ENCODE measurements at places on chromosomes 3 and 15.
A peak's percentile ranks its signal among the peaks of the same experiment; 100 is the strongest.

- peaks cover 17% of the 10 kb centered on the region for H3K4me1 ChIP-seq
- no peak for DNase-seq
- H3K4me3 ChIP-seq: no peak overlapping the region
- no peaks in the 10 kb centered on the region for H3K27me3 ChIP-seq
- no peaks in the 10 kb centered on the region for H3K36me3 ChIP-seq
- H3K27ac ChIP-seq: no peak overlapping the region
Measured at GRCh38 chr15:85010071-85010385, 28.4 kb downstream of the PDE8A start.

GRCh38 chr3:128572644-128573105 lies 77.9 kb downstream of the RPN1 start:
- peak; percentile 37 for DNase-seq
- peaks cover 4% of the 10 kb centered on the region for H3K27me3 ChIP-seq
- H3K4me3 ChIP-seq: no peak overlapping the region
- H3K27ac ChIP-seq: no peak overlapping the region

DNA sequence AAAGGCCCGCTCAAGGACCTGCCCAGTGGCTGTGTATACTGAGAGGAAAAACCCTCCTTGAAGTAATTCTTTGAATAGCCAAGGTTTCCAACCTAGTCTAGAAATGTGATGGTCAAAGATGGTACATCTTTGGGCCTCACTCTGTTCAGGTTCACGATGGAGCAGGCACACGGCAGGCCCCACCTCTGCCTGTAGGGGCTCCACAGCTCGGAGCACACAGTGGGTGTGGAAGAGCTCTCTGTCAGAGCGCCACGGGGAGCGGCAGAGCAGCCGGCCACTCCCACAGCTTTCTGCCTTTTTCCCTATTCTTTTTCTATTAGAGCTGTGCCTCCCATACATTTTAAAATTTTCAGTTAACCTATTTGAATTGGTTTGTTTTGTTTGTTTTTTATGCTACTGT lies 89.5 kb downstream of the CTNNB1 start:
- no peaks in the 10 kb centered on the region for H3K4me1 ChIP-seq
- H3K27ac ChIP-seq: no peak overlapping the region
- H3K4me3 ChIP-seq: no peak overlapping the region
- no peak for DNase-seq
- no peaks in the 10 kb centered on the region for H3K36me3 ChIP-seq

DNA sequence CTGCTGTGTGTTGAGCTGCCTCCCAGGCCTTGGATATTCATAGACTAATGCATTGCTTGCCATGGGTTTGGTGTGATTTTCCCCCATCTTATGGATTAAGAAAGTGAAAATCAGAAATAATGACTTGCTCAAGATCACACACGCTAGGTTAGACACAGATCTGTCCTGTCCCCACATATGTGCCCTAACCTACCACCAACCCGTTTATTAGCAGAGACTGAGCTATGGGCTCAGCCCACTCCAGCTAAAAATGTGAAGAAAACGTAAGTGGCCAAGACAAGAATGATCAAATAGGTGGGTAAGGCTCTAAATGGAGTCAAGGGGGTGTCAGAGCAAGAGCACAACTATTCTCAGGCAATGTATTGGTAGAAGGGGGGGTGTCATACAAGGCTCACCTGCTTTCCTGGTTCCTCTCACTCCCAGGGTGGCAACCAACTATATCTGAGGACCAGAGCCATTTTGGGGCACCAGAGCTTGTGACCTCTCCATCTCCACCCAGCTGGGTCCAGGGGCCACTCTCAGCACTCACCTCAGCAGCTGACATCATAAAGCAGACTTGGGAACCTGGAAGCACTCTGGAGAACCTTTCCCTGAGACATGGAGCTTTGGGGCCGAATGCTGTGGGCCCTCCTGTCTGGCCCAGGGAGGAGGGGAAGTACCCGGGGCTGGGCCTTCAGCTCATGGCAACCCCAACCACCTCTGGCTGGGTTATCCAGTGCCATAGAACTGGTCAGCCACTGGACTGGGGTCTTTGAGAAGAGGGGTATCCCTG lies 1.4 kb downstream of the HEMK1 start:
- H3K4me3 ChIP-seq: no peak overlapping the region
- H3K27me3 ChIP-seq: no peaks in the 10 kb centered on the region
- H3K27ac ChIP-seq: no peak overlapping the region
- no peak for DNase-seq

GRCh38 chr3:185663929-185664328 lies 77.8 kb downstream of the SENP2 start:
- no peak overlapping the region for H3K4me3 ChIP-seq
- H3K4me1 ChIP-seq: no peaks in the 10 kb centered on the region
- H3K27ac ChIP-seq: no peak overlapping the region
- H3K27me3 ChIP-seq: no peaks in the 10 kb centered on the region
- H3K36me3 ChIP-seq: peaks cover 15% of the 10 kb centered on the region

GRCh38 chr3:105466495-105467404 lies 100.0 kb downstream of the ALCAM start:
- no peaks in the 10 kb centered on the region for H3K4me1 ChIP-seq
- no peak for DNase-seq
- no peak overlapping the region for H3K27ac ChIP-seq
- H3K27me3 ChIP-seq: no peaks in the 10 kb centered on the region
- no peak overlapping the region for H3K4me3 ChIP-seq

DNA sequence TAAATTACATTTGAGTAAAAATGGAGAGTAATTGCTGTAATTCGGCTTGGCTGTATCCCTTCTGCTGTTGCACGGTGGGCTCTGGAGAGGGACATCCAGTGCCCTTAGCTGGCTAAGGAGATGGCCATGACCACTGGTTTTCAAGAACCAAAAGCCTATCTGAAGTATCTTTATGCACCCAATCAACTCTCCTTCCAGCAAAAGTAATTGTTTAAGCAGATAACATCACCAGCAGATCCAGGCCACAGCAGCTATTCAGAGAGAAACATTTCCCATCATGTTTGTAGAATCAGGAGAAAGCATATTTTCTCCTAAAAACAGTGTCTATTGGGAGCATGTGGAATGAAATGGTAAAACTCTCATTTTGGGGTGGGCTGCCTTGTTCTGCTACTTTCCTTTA lies 514.5 kb upstream of the RGMA start:
- no peaks in the 10 kb centered on the region for H3K27me3 ChIP-seq
- no peaks in the 10 kb centered on the region for H3K36me3 ChIP-seq
- no peak overlapping the region for H3K4me3 ChIP-seq
- no peak for DNase-seq
- H3K4me1 ChIP-seq: no peaks in the 10 kb centered on the region

GRCh38 chr3:12953201-12953995 lies 112.0 kb upstream of the RPL32 start:
- no peak for DNase-seq
- H3K36me3 ChIP-seq: no peaks in the 10 kb centered on the region

- no peaks in the 10 kb centered on the region for H3K27me3 ChIP-seq
- no peaks in the 10 kb centered on the region for H3K4me1 ChIP-seq
- no peak overlapping the region for H3K27ac ChIP-seq
- H3K4me3 ChIP-seq: no peak overlapping the region
- H3K36me3 ChIP-seq: no peaks in the 10 kb centered on the region
Measured at GRCh38 chr15:28037969-28038590, 61.0 kb downstream of the OCA2 start.

GRCh38 chr15:42891569-42891968 lies 29.0 kb downstream of the TTBK2 start:
- no peaks in the 10 kb centered on the region for H3K4me1 ChIP-seq
- DNase-seq: no peak
- no peaks in the 10 kb centered on the region for H3K36me3 ChIP-seq

DNA sequence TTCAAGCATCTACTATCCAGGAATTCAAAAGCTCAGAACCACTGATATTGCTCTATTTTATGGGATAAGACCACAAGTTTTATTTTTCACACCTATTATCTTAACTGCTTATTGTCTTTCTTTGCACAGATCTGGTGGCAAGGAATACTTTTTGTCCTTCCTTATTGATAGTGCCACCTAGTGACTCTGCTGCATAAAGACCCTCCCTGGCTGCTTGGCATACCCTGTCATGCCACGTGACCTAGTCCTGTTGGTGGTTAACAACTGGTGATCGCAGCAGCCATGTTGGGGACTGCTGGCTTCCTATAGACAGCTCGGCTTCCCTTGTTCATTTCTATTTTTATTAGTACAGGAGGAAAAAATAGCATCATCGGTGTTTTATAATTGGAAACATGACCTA lies 236.3 kb downstream of the MEX3B start:
- H3K4me3 ChIP-seq: no peak overlapping the region
- peaks cover 27% of the 10 kb centered on the region for H3K4me1 ChIP-seq
- no peaks in the 10 kb centered on the region for H3K36me3 ChIP-seq
- peak; percentile 38 for DNase-seq

DNA sequence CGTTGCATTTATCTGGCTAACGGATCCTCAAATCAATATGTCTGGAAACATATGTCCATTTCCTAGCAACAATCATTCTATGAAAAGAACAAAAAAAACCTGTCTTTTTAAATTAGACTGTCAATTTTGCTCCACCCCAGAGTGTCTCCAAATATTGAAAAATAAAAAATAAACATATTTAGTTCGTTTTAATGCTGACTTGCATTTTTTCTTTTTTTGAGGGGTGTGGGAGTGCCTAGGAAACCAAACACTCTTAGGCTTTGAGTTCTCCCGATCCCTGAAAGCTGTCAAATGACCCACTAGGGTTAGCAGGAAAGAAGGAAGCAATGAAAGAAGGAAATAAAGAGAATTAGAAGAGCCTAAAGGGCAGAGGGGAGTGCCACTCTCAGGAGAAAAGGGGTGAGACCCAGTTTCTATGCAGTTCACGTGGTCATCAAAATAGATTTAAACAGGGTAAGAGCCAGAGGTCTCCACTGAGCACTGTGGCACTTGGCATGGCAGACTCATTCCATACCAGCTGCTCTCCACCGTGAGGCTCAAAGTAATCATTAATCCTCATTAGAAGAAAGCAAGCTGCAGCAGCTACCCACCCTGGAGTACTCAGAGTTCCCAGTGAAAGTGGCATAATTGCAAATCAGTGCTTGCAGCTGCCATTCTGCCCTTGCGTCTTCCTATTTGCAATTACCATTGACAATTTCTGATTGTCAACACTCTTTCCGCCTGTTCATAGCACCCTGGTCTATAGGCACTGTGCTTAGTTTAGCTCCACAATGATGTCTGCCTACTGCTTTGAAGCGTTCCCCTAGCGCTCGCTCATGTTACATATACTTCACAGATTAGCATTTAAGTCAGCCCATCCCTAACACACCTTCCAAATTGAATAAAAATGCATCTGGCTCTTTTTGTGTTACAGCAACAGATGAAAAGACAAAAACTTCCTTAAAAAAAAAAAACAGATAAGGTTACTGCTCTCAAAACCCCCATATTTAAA lies 32.3 kb downstream of the PDZRN3 start:
- H3K4me3 ChIP-seq: no peak overlapping the region
- H3K4me1 ChIP-seq: no peaks in the 10 kb centered on the region
- no peak for DNase-seq

- H3K27ac ChIP-seq: no peak overlapping the region
- no peaks in the 10 kb centered on the region for H3K27me3 ChIP-seq
- no peak for DNase-seq
- H3K36me3 ChIP-seq: no peaks in the 10 kb centered on the region
- H3K4me1 ChIP-seq: no peaks in the 10 kb centered on the region
- no peak overlapping the region for H3K4me3 ChIP-seq
Measured at GRCh38 chr3:174193604-174194003, 665.5 kb upstream of the NAALADL2 start.

- no peak for DNase-seq
- no peaks in the 10 kb centered on the region for H3K4me1 ChIP-seq
- no peaks in the 10 kb centered on the region for H3K27me3 ChIP-seq
Measured at GRCh38 chr3:128330214-128330842, 136.4 kb downstream of the DNAJB8 start.

- no peak for DNase-seq
- no peak overlapping the region for H3K27ac ChIP-seq
- no peaks in the 10 kb centered on the region for H3K36me3 ChIP-seq
- H3K27me3 ChIP-seq: no peaks in the 10 kb centered on the region
- no peaks in the 10 kb centered on the region for H3K4me1 ChIP-seq
Measured at GRCh38 chr3:108511055-108511454, 659 bp upstream of the MYH15 start.

DNA sequence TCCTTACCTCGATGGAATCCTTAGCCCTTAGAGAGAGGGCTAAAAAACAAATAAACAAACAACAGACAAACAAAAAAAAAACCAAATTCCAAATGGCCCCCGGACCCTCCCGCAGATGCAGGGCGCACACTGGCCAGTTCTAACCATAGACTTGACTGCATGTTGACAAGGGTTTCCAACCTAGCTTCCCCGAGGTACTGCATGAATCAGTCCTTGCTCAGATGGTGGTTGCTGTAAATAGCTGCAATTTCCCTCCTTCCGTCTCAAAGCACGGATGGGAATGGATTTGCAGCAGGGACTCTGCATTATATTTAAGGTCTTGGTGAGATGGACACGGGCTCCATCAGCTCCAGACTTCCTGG lies 162.8 kb downstream of the CD47 start:
- H3K27me3 ChIP-seq: no peaks in the 10 kb centered on the region
- H3K27ac ChIP-seq: no peak overlapping the region
- DNase-seq: peak; percentile 3
- peak overlapping the region; percentile 54 for H3K4me3 ChIP-seq
- no peaks in the 10 kb centered on the region for H3K36me3 ChIP-seq

DNA sequence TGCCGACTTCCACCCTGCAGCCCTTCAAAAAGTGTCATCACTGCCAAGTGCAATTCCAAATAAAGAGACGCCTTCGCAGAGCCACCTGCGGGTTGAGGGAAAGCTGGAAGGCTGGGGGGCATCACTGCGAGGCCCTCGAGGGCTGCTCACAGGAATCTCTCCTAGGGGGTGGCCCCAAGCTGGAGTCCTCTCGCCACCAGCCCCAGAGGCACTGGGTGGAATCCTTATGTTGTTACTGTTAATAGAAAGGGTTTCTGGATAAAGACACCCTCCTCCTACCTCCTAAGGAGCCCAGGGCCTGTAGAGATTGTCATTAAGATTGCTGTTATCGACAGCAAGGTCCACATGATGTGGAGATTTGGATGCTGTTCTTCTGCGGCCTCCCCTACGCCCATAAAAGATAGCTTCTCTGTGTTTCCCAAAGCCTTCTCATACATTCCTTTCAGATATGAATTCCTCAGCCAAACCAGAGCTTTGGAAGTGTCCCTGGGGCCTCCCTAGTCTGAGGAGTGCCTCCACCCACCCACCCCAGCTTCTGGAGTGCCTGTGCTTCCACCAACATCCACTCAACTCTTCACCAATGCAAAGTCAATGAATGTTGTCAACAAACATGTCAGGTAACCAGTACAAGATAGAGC lies 512.7 kb downstream of the SHQ1 start:
- H3K4me3 ChIP-seq: no peak overlapping the region
- no peaks in the 10 kb centered on the region for H3K27me3 ChIP-seq

- peaks cover 12% of the 10 kb centered on the region for H3K36me3 ChIP-seq
- no peaks in the 10 kb centered on the region for H3K4me1 ChIP-seq
- H3K27ac ChIP-seq: no peak overlapping the region
- DNase-seq: no peak
Measured at GRCh38 chr3:5197022-5197421, 9.5 kb downstream of the EDEM1 start.

- DNase-seq: no peak
- H3K27me3 ChIP-seq: no peaks in the 10 kb centered on the region
- H3K36me3 ChIP-seq: no peaks in the 10 kb centered on the region
- H3K4me1 ChIP-seq: no peaks in the 10 kb centered on the region
- no peak overlapping the region for H3K27ac ChIP-seq
- no peak overlapping the region for H3K4me3 ChIP-seq
Measured at GRCh38 chr3:135050536-135050935, 255.5 kb downstream of the EPHB1 start.
